Subcutaneous adipose tissue (tissue), 4 donors: ENCODE measurements at places on chromosomes 6 and 20. TPM values are rescaled to one million over a fixed set of nuclear protein-coding genes. Genes with fewer than 3 reads are reported as not detected.

The RFX6 gene
- total RNA-seq, result not detected

The ABHD16B gene
- total RNA-seq, result not detected

The CRNKL1 gene
- total RNA-seq, result 38.6 TPM

The PKIB gene
- 3.3 TPM for total RNA-seq

The C6orf52 gene
- total RNA-seq, result not detected

The BAG2 gene
- 5.9 TPM for total RNA-seq

The ARMC12 gene
- total RNA-seq, result 0.51 TPM

The DEFB132 gene
- 10.4 TPM for total RNA-seq

The GTPBP2 gene
- total RNA-seq, result 36.4 TPM

The CCDC167 gene
- total RNA-seq, result 27.2 TPM

The TSBP1 gene
- not detected for total RNA-seq
